ENCODE measurements at places on chromosomes 2 and 18.

DNA sequence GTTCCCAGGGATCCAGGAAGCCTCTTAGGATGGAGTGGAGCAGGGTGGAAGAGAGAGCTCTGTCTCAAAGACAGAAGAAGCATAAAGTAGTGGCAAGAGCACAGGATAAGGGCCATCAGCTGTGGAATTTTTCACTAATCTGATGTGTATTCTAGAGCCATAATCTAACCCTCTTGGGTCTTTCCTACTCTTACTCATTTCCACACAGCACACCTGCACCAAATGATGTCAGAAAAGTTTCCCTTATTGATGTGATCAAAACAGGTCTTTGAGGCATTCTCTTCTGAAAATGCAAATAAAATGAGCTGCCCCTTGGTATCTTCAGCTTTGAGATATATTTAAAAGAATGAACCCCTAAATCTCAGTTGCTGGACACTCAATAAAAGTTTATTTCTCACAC lies 415.1 kb upstream of the CHST9 start:
- DNase-seq: no peak

DNA sequence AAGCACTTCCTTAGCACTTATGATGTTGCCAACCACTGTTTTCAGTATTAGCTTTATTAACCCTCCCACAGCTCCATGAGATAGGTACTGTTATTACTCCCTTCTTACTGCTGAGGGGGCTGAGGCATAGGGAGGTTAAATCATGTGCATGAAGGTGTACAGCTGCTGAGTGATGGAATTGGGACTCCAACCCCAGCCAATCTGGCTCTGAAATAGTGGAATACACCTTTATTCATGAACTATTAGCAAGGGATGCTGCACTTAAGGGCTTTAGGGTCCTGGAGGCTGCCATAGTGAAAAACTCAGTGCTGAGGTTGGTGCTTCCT lies 19.2 kb downstream of the SMARCAL1 start:
- no peak for DNase-seq

GRCh38 chr2:204966245-204966644 lies 421.0 kb downstream of the PARD3B start:
- DNase-seq: no peak

DNA sequence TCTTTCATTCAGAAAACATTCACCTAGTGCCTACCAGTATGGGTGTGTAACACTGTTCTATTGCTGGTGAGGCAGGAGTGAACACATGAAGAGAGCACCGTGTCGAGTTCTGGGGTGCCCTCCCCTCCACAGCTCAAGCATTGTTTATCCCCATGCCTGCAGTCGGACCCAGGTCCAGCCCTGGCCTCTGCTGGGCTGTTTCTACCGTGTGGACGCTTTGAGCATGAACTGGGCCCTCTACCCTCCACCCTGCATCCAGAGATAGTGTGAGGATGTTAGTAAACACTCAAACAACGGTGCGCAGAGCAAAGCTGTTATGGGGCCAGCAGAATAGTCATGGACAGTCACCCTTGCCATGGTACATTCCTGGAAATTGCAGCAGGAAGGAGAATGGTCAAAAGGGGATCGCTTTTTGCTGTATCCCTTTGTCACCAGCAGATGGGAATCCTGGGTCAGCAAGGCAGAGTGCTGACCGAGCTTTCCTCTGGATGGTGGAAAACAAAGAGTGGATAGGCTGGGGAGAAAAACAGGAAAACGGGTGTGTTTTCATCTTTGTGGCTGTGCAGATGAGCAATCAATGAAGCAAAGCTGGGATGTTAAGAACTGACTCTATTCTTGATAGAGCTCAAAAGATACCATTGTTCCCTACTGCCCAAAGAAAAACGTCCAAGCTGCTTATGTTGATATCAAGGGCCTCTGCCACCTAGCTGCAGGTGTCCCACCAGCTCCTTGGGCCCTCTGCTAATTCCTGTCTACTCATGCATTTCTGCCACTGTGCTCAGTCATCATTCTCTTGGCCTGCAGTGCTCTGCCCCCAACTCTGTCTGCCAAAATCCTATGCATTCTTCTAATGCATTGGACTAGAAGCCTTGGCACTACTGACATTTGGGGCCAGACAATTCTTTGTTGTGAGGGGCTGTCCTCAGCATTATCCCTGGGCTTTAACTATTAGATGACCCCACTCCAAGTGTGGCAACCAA lies 38.7 kb downstream of the REEP1 start:
- DNase-seq: peak; percentile 5
